NK-92 treated with Interleukin-12 subunit alpha and Interleukin-12 subunit beta, amount 100 ng/mL, for 24 hours (cell line): ENCODE measurements at places on chromosomes 6 and 20.

GRCh38 chr20:13816757-13817156 is 31.9 kb downstream of the NDUFAF5 start:
- no peak for DNase-seq

- DNase-seq, result no peak
Measured at GRCh38 chr20:58406422-58407001, 17.5 kb downstream of the VAPB start.

DNA sequence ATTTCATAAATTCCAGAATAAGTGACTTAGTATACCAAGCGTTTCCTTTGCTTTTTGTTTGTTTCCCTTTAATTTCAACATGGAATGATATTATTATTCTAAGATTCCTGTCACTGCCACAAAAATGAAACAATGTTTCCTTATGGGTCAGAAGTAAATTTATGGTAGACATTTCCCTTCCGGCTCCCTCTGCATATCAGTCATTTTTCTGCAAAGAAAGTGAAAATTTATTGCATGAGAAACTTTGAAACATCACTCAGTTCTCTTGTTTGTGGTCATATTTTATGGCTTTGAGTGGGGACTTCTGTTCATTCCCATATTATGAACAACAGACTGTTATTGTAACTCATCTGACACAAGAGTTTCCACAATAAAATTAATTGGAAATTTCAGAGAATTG is 97.8 kb downstream of the NKAIN2 start:
- DNase-seq, result no peak

DNA sequence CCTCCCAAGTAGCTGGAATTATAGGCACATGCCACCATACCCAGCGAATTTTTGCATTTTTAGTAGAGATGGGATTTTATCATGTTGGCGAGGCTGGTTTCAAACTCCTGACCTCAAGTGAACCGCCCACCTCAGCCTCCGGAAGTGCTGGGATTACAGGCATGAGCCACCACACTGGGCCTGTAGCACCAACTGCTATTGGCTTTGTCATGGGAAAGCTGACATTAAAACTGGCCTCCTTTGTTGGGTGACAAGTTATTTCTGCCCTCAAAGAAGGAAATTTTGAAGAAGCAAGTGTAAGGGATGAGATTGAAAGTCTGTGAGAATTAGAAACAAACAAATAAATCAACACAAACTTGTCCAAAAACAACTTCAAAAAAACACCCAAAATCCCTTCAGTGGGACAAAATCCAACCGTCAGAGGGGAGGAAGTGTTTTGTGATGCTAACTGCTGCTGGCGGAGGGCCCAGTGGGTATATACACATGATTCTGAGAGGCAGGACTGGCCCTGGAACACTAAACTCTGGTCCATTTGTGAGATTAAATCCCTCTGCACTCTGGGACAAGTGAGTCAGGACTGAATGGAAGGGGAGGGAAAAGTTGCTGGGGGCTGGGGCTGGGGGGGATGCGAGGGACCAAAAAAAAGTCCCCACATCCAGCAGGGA is 87.5 kb upstream of the NAA20 start:
- no peak for DNase-seq

DNA sequence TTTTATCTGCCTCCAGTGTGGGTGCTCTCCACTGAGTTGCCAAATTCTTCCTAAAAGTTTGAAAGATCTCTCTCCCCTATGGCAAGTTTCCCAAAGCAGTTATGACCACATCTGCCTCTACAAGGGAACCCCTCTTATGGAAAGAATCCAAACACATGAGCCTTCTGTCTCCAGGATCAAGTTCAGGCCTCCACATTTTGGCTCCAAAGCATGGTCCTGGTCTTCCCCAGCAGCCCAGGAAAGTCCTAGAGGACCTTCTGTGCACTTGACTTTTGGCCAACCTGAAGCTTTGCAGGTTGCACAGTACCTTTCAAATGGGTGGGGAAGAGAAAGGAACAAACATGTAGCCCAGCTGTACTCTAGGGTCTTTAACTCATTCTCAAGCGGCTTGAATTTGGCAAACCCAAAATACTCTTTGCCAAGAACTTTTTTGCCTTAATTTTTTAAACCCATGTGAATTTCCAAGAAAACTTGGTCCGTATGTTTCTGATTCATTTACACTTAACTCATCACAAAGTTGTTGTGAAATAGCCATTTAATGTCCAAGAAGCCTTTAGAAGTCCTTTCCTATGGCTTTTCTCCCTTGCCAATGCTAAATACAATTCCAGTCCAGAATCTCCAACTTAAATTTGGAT is 240.1 kb upstream of the TBX18 start:
- DNase-seq, result no peak

DNA sequence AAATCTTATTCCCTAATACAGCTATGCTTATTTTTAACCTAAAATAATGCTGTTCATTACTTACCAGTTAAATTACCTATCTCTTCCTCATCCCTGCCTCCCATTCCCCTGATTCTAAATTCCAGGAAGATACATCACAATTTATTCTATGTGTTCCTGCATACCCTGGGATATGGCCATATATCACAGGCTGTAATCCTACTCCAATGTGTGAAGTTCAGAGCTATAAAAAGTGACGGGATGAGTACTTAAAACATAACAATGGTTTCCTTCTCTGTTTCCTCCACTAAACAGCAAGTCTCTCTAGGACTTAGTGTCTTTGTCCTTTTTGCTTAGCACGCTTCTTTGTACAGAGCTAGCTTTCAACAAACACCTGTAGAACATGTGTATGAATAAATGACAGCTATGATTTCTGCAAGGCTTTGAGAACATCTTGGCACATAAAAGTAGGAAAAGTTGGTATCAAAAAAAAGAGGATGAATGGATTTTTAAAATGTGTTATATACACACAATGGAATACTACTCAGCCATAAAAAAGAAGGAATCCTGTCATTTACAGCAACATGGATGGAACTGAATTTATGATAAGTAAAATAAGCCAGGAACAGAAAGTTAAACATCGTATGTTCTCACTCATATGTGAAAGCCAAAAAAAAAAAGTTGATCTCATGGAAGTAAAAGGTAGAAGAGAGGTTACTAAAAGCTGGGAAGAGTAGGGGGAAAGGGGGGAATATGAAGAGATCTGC is 45.8 kb downstream of the SESN1 start:
- DNase-seq, result no peak

DNA sequence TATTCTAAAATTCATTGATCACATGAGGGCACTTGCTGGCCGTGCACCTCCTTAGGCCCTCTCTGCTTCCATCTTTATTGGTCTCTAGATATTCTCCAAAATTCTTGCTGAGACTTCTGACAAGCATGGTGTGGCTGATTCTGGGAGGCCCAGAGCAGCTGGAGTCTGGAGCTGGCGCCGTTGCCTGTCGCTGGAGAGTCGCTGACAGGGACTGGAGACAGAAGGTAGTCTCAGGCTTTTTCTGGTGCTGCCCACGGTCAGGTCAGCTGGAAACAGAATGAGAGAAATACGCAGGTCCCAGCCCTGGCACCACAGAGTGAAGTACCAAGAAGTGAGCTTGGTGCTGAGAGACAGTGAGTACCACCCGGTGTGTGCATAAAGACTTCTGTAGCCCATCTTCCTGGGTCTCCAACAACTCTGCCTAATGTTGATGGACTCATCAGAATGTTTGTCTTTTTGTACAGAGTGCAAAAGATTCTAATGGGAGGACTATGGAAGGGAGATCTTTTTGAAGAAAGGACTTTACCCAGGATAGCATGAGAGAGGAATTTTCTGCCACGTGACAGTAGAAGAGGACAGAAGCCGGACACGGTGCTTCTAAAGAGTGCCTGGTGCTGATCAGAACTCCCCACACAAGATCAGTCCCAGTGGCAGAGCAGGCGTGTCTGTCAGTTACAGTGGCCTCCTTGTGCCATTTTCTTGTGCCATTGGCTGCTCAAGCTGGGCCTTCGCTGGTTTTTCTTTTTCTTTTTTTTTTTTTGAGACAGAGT is 1.8 kb upstream of the ALDH8A1 start:
- no peak for DNase-seq

- no peak for DNase-seq
Measured at GRCh38 chr6:113690281-113691259, 166.6 kb upstream of the MARCKS start.

DNA sequence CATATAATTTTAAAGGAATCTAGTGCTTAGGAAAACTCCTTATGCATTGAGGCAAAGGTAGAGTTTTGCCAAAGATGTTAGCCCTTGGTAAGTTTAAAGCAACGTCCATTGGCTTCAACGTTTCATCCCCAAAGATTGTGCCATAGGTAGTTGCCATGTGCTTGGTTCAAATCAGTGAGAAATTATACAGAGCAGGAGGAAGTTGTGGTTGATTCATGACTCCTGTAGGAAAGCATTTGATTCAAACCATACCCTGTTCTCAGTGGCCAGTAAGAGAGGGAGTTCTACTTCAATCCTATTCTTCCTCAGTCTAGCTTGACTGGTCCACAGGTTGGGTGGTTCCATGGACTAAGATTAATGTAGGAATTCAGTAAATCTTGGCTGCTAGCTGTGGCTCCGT is 535.6 kb downstream of the QKI start:
- DNase-seq, result no peak

DNA sequence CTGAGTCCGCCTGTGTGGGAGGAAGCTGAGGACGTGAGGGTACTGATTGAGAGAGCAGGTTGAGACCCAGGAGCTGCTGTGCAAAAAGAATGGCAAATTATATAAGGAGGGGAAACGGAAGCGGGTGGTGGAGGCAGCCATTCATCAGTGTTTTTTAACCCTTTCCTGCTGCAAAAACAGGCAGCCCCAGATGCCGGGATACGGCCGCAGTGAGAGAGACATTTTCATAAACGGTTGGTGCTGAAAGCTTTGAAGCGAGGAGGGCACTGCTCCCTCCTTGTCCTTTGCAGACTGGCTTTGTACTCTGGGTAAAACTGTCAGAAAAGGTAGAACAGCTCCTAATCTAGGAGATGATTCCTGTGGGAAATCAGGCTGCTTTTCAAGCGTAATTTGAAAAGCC is 56.4 kb downstream of the TTI1 start:
- no peak for DNase-seq

DNA sequence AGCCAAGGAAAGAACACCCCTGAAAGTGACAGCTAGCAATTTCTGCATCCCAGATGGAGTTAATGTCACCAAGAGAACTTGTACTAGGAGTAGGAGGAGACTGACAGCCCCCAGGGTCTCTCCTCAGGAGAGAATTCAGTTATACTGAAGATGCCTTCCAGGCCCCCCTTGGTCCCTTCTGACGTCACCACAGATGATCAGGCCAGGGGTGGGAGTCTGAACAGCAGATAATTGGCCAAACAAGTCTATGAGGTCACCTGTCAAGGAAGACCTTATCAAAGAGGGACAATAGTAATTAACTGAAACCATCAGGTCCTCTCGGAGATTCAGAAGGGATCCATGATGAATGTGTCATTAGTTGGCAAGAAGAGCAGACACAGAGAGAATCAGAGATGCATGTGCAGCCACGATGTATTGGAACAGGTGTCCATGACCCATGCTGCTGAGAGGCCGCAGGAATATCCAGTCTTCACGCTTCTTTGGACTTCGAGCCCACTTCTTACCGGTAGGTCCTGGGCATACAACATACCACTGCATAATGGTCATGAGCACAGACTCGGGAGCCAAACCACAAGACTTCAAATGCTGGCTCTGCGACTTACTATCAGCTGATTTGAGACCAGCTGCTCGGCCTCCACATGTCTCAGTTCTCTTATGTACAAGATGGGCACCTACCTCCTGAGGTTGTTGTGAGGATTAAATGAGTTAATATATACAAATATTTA is 10.2 kb downstream of the TRIM10 start:
- DNase-seq, result no peak

GRCh38 chr20:20530428-20531151 is 162.7 kb downstream of the INSM1 start:
- DNase-seq, result no peak

- DNase-seq, result no peak
Measured at GRCh38 chr6:163232015-163232523, 182.4 kb upstream of the QKI start.

DNA sequence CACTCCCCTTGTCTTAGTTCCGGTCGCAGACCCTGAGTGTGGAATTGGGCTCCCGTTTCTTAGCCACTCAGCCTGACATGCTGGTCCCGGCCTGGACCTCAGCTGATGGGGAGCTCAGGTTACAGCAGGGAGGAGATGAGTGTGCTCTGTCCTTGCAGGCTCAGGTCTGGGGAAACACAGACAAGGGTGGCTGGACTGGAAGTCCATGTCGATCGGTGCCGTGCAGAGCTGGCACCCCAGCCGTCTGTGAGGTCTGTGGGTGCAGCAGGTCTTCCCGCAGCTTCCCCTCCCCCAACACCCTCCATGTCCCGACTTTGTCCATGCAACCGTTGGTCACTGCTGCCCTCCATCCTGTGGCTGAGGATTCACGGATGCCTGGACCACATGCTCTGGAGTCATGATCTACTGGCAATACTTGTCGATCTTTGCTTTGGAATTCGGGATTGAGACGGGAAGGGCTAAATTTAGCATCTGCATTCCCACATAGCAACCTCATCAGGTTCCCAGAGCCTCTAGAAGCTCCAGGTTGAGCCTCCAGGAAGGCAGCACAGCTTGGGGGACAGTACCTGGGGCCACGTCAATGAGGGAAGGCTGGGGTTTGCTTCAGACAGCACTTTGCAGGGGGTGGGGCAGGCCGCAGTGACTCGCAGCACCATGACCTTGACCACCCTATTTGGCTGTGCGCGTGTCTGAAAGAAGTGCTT is 118.8 kb downstream of the PSMB1 start:
- no peak for DNase-seq

- no peak for DNase-seq
Measured at GRCh38 chr6:7692453-7692784, 33.5 kb upstream of the BMP6 start.

DNA sequence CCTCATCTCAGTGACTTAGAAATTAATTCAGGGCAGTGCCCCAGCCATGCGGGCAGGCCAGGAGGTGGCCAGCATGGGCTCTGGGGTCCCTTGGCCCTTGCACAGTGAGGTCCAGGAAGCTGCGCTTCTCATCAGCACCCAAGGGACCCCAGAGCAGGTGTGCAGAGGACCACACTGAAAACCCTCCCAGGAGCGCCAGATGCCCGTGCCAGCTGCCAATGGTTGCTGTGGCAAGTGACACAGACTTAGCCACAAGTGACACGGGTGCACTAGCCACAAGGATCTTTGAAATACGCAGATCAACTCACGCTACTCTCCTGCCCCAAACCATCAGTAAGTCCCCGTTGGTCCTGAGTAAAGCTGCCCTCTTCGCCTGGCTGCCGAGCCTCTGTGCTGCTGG is 88.1 kb downstream of the ERMARD start:
- DNase-seq, result no peak

- no peak for DNase-seq
Measured at GRCh38 chr6:1217396-1217795, 94.5 kb upstream of the FOXQ1 start.

GRCh38 chr6:166640342-166641043 is 13.4 kb upstream of the RPS6KA2 start:
- no peak for DNase-seq
